ENCODE measurements at places on chromosomes 2 and 18.
A peak's percentile ranks its signal among the peaks of the same experiment; 100 is the strongest.

- DNase-seq: no peak
Measured at GRCh38 chr2:113277474-113278072, 1.1 kb downstream of the PAX8 start.

DNA sequence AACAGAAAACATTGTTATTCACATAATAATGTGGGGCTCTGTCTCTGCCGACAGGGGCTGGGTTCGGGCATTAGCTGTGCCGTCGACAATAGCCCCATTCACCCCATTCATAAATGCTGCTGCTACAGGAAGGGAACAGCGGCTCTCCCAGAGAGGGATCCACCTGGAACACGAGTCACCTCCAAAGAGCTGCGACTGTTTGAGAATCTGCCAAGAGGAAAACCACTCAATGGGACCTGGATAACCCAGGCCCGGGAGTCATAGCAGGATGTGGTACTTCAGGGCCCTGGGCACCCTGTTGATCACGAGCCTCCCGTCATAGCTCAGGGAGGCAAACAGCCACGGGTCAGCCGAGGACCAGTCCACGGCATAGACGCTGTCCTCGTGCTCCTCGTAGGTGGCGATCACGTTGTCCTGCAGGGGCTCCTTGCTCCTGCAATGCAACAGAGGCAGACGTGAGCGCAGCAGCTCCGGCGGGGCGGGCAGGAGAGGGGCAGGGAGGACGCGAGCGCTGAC, 188.5 kb downstream of the EIPR1 start:
- DNase-seq: no peak

DNA sequence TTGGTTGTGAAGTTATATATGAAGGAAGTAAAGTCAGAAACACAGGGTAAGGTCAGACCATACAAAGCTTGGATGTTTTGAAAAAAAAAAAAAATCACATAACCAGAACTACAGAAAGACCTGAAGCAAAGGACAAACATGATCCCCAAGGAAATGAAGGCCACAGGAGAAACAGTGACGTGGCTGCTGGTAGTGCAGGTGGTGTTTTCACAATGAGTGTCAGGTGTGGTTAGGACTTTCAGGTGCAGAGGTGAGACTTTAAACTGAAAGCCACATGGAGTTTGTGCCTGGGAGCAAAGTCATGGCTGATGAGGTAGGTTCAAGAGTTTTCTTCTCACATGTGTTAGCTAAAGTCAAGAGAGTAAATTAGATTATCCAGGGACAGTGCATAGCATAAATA, 270.7 kb downstream of the PIEZO2 start:
- DNase-seq: no peak

DNA sequence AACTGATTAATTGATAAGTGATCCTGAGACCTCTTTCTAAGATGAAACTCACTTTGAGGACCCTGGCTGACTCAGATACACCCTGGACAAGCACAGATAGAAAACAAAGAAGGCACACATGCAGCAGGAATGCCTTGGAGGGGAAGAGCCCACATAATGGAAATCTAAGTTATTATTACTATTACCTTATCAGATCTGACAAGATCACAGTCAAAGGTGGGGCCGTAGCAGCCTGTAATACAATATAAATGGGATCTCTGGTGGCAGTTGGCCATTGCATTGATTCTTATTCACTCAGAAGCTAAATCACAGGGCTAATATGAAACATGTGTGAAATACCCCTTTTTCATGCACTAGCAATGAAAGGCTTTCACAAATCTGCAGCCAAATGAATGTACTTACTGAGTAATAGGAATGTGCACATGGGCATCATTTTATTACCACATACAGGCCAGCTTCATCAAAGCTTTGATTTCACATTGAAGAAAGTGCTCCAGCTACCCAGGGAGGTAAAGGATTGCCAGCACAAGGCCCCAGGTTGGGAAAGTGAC, 84.0 kb downstream of the ZBTB7C start:
- DNase-seq: peak; percentile 7

DNA sequence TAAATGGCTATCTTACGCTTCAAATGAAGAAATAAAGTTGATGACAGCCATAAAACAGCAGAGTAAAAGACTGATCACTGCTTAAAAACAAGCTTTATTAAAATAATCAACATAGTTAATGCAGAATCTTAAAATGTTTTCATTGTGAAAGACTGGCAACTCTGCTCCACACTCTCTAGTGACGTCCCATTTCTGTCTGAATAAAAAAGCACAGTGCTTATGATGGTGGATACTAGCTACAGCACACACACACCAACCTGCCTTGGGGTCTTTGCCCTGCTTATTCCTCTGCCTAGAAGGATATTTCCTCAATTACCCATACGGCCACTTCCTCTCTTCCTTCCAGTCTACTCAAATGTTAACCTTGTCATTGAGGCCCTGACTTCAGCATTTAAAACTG, 19.1 kb downstream of the C1D start:
- no peak for DNase-seq

DNA sequence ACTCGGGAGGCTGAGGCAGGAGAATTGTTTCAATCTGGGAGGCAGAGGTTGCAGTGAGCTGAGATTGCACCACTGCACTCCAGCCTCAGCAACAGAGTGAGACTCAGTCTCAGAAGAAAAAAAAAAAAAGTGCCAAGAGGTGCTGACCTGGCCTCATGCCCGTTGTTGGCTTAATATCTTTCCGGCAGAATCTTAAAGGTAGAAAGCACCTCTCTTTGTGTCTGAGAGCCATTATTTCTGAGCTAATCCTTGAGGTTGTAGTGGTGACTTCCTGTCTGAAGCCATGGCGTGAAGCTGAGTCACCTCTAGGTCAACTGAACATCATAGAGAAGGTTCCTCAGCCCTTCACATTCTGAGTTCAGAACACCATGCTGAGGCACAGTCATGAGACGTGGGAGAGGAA, 60.4 kb downstream of the WDSUB1 start:
- DNase-seq: no peak

DNA sequence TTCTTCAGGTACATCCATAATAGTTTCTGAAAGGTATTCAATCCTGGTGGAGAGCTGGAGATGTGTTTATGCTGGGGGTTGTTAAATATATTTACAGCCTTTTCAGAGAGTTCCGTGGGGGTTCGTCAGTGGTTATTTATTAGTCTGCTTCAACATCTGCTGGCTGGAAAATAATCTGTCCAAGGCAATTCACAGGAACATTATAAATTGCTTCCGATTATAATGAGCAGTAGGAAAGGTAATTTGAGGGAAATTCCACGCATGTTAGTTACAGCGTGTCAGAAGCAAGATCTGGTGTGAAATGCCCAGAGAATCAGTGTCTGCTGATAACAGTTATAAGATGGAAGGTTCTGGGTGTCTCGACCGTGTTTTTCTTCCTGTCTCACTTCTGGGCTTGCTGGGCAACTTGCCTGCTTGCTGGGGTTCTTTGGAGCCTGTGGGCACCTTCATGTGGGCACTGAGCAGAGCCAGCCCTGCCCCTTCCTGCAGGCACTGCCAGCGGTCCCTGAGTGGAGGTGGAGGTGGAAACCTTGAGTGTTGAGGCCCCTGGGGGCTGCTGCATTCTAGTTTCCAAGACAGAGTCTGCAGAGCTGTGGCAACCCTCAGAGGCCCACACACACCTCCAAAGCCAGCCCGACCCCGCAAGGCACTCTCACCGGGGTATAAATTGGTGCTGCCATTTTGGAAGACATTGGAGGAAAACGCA, 185.7 kb downstream of the FAM210A start:
- no peak for DNase-seq

- no peak for DNase-seq
Measured at GRCh38 chr2:973129-973528, 22.5 kb downstream of the SNTG2 start.

DNA sequence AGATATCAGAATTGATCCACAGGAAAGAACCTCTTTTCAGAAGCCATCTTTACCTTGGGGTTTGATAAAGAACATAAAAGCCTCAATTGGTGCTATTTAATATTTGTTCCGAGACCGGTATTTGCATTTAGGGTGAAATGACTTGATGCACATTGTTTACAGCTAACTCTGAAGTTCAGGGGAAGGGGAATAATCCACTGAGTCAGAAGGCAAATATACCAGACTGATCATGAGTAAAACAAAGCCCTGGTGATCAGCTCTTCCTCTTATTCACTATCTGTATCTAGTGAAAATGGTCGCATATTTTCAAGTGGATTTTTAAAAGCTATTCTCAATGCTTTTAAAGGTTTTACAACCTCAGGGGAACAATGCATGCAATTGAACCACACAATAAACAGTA, 53.0 kb upstream of the ATP8B1 start:
- DNase-seq: no peak

- DNase-seq: peak; percentile 94
Measured at GRCh38 chr2:159071190-159071915, 102.9 kb downstream of the TANC1 start.

GRCh38 chr2:99609851-99610381, 120.1 kb upstream of the REV1 start:
- DNase-seq: no peak

DNA sequence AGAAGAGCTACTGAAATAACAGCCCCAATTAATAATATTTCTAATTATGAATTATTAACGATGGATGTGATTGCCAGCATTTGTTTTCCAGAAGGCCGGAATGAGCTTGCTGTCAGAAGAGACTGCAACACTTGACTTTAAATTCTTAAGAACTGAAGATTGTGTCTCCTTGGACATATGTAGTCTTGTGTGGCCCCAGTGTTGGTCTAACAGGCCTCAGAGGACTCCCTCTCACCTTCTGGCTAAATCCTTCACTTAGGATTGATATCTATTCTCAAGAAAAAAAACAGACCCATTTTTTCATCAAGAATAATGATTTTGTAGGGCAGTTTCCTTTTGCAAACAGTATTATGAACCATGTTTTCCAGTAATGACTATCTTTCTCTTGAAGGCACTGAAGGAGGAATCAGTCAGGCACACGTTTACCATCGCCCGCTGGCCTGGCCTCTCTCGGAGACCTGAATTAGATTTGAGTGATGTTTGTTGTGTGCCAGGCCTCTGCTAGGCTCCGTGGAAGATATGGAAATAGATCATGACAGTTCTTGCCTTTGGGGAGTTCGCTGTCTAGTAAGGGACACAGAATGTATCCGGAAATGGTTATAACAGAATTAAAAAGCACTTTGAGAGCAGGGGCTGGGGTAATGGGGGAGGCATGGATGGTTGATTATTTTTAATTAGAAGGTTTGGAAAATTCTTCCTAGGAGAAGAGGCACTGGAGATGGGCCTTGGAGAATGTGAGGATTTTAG, 258.0 kb downstream of the MYCN start:
- no peak for DNase-seq

- DNase-seq: no peak
Measured at GRCh38 chr2:107411267-107411666, 415.4 kb upstream of the RGPD4 start.

DNA sequence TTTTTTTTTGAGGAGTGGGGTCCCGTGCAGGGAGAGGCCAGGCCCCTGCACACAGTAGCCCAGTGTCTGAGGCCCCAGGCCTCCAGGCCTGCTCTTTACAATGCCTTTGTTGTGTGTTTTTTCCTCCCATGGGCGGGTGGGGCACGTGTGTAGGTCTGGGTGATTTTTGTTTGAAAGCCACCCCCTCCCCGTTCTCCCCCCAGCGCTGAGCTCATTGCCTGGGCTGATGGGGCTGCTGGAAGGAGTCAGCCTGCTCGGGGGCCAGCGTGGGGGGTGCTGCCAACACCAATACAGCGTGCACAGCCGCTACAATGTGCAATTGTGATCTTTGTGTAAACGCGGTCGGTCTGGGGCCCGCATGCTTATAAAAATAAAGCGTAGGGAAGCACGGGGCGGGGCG, 142.7 kb downstream of the DYSF start:
- no peak for DNase-seq

- peak; percentile 47 for DNase-seq
Measured at GRCh38 chr2:105797298-105797819, 52.6 kb downstream of the NCK2 start.

DNA sequence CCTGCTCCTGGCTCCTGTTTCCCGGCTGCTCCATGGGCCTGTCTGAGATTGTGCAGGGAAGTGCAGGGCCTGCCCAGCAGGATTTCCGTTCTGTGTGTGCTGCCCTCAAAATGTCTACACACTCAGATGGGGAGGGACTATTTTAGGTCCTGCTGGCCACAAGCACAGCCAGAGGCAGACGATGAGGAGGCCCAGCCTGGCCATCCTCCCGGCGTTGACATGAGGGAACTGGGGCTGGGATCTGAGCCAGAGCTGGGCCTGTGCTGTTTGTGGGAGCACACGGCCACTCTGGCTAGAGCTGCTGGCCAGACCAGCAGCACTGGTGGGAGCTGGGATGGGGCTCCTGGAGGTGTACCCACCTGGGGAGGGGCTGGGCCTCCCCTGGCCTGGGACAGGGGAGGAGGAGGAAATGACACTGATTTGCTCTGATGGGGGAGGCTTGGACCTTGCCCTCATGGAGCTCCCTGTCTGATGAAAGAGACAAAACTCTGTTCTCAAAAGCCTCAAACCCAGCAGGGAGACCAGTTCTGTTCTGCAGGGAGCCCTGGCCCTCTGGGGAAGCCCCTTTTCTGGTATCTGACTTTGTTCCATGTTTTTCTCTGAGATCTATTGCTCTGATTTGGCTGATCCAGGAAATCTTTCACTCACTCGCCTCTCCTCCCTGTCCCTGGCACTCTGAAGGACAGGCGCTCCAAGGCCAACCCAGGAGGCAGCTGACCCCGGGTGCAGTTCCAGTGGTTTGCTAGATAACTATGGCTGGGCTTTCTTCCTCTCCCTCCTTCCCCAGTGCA, 161.8 kb downstream of the DYSF start:
- peak; percentile 24 for DNase-seq

- DNase-seq: no peak
Measured at GRCh38 chr18:37778417-37779165, 213.0 kb upstream of the CELF4 start.

GRCh38 chr2:197705912-197706838, 1.0 kb downstream of the MARS2 start:
- peak; percentile 5 for DNase-seq

Measured in fibroblast of gingiva (primary cell).